ENCODE measurements at places on chromosomes 1 and 21.

GRCh38 chr21:36478207-36478701 is 1.7 kb downstream of the CLDN14 start:
- H3K27ac ChIP-seq = no peak overlapping the region
- no peaks in the 10 kb centered on the region for H3K27me3 ChIP-seq
- H3K4me1 ChIP-seq = no peaks in the 10 kb centered on the region
- no peak for DNase-seq
- no peaks in the 10 kb centered on the region for H3K36me3 ChIP-seq
- H3K4me3 ChIP-seq = no peak overlapping the region

DNA sequence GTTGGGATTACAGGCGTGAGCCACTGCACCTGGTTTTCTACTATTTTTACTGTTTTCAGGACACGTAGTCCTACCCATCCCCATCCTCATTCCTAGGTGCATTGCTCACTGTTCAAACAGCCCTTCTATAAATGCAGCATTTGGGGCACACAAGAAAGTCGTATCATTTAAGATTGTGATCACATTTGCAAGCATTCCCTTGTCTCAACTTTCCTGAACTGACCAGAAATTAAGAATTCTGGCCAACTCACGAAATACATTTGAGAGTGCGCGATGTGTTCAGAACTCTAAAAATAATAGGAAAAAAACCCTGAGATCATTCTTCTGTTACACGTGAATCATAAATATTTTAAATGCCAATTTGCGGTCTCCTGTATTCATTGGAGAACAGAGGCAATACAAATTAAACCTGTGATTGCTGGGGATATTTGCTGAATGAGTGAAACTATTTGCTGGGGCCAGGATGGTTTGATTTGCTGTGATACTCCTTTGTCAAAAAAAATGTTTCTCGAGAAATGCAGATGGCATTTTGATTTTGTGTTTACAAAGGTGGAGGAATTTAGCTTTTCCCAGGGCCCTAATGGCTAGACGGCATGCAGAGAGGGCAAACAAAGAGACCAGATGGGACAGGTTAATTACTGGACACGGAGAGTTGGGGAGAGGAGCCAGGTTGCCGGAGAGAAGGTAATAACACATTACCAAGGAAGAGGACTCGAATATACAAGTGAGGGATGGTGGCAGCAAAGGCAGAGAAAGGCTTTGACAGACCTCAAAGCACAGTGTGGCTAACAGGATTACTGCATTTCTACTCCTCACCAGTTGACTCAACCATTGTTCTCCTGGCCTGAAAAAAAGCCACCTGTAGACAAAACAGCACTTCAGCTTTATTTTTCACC is 38.4 kb downstream of the STPG1 start:
- no peaks in the 10 kb centered on the region for H3K27me3 ChIP-seq
- no peaks in the 10 kb centered on the region for H3K36me3 ChIP-seq
- DNase-seq = peak; percentile 84
- H3K4me3 ChIP-seq = no peak overlapping the region

GRCh38 chr1:211525101-211525676 is 33.2 kb upstream of the RD3 start:
- H3K27ac ChIP-seq = no peak overlapping the region
- DNase-seq = no peak
- no peaks in the 10 kb centered on the region for H3K27me3 ChIP-seq
- H3K4me3 ChIP-seq = no peak overlapping the region

GRCh38 chr1:202158810-202159533 is 1.4 kb downstream of the PTPN7 start:
- H3K4me1 ChIP-seq = peaks cover 3% of the 10 kb centered on the region
- H3K27ac ChIP-seq = no peak overlapping the region
- DNase-seq = peak; percentile 47
- no peak overlapping the region for H3K4me3 ChIP-seq
- H3K36me3 ChIP-seq = no peaks in the 10 kb centered on the region
- H3K27me3 ChIP-seq = no peaks in the 10 kb centered on the region

DNA sequence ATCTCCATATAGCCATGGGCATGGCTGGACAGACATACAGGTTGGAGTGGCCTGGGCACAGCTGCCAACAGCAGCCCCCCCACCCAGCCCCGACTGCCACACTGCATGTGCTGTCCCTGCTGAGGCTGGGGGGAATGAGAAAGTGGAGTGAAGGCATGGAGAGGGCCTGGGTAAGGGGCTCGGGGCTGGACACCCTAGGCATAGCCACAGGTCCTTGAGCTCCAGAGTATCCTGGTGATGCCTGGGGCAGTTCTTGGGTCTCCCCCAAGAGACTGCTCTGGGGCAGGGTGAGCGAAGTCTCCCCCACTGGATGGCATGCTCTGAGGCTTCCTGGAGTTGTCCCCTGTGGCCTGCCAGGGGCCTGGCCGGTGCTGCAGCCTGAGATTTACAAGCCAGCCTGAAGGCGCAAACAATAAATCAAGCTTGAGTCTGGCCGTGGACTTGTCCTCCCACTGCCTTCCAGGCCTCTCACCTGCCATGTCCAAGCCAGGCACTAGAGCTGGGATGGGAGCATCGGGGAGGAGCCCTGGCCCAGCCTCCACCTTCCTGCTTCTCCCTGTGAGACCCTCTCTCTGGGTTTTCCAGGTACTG is 53.6 kb downstream of the FOXO6 start:
- H3K36me3 ChIP-seq = no peaks in the 10 kb centered on the region
- no peaks in the 10 kb centered on the region for H3K4me1 ChIP-seq
- no peak overlapping the region for H3K4me3 ChIP-seq
- no peak overlapping the region for H3K27ac ChIP-seq

DNA sequence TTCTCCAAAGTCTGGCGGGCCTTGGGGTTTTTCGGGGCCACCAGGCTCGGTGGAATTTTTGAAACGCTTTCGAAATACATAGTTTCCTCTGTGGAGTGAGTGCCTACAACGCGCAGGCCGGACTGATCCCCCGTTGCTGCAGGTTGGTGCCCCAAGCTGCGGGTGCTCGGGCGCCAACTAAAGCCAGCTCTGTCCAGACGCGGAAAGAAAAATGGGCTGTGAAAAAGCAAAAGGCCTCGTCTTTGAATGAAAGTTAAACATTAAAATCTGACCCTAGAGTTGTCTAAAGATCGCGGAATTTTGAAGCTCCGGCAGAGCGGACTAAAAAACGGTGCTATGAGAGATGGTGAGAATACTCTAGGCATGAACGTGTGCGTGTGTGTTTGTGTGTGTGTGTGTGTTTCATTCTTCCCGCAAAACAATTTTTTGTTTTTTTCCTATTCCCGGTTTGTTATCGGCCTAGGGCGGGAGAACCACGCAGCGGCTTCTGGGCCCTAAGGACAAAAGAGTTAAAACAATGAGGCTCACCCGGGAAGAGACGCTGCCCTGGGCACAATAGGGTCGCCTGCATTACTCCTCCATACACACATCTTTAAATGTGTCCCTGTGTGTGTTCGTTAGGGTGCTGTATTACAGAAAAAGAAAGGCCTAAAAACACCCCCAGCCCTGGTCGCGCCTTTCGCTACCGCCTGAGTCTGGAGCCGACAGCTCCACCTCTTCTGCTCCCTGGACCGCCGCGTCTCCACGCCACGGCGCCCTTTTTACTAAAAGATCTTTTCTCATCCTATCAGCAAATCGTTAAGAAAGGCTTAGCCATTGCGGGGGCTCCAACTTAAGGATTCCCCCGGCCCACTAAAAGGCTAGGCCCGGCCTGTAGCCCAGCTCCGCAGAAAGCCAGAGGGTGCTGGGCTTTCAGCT is 3.2 kb downstream of the TBX15 start:
- no peak overlapping the region for H3K27ac ChIP-seq
- no peaks in the 10 kb centered on the region for H3K36me3 ChIP-seq
- peak overlapping the region; percentile 53 for H3K4me3 ChIP-seq
- DNase-seq = peak; percentile 40

DNA sequence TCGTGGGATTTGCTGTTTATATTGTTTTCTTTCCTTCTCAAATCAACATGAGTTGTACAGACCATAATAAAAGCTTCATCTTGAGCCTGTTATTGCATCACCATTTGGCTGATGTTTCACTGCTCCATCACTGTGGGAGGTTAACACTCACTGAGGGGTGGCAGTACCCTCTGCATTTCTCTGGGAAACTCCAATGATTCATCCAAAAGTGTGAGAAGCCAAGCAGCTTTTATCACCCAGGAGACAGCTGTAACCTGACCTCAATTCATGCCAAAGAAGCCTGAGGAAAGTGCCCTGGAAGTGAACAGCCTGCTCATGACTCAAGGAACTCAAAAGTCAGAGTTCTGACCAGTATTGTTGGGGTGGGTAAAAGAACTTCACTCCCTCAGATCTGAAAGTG is 84.1 kb downstream of the GPR88 start:
- no peaks in the 10 kb centered on the region for H3K27me3 ChIP-seq
- no peaks in the 10 kb centered on the region for H3K4me1 ChIP-seq
- DNase-seq = peak; percentile 16
- no peaks in the 10 kb centered on the region for H3K36me3 ChIP-seq

- no peaks in the 10 kb centered on the region for H3K27me3 ChIP-seq
- H3K4me3 ChIP-seq = no peak overlapping the region
- H3K36me3 ChIP-seq = no peaks in the 10 kb centered on the region
- no peaks in the 10 kb centered on the region for H3K4me1 ChIP-seq
Observed at GRCh38 chr1:194830387-194830786, 1644.0 kb upstream of the B3GALT2 start.

DNA sequence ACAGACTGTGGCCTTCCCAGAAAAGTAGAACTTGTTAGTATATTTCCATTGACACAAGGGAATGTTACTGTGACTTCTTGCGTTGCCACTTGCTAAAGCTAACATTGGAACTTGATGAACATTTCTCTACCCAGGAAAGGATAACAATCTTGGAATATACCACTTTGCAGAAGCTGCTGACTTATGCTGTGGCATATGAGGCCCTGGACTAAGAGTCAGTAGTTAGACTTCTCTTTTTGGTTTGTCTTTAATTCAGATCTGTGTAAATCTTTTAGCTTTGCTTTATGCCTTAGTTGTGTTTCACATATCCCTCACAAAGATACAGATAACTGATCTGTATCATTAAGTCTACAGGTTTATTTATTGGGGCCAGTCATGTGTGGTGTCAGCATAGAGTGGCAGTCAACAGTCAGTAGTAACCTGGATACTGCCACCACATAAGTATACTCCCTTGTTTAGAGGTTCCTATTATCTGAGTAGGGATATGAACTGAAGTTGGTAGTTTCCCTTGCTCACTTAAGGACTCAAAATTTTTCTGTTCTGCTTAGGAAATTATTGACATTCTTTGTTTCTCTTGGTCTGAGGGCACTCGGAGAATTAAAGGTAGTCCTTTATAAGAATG is 14.7 kb downstream of the RNF2 start:
- DNase-seq = no peak
- no peaks in the 10 kb centered on the region for H3K27me3 ChIP-seq
- no peak overlapping the region for H3K4me3 ChIP-seq
- H3K4me1 ChIP-seq = peaks cover 28% of the 10 kb centered on the region
- H3K36me3 ChIP-seq = no peaks in the 10 kb centered on the region

GRCh38 chr1:5814046-5814619 is 178.1 kb downstream of the NPHP4 start:
- no peak overlapping the region for H3K27ac ChIP-seq
- H3K36me3 ChIP-seq = peaks cover 4% of the 10 kb centered on the region

DNA sequence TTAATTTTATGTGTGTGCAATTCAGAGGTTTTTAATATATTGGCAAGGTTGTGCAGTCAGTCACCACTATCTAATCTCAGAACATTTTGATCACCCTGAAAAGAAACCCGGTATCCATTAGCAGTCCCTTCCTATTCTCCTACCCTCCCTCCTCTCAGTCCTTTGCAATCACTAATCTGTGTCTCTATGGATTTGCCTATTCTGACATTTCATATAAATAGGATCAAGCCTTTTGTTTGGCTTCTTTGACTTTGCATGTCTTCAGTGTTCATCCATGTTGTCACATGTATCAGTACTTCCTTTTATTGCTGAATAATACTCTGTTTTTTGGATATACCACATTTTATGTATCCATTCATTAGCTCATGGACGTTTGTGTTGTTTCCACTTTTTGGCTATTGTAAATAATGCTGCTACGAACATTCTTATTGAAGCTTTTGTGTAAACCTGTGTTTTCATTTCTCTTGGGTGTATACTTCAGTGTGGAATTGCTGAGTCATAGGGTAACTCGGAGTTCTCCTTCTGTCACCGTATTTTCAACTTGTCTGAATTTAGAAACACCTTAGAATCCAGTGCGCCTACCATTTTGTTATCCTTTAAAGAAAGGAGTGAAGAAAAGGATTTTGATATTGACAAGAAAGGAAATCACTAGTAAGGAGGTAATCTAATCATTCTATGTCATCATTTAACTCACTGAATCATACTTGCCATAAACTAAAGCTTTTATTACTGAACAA is 3.4 kb downstream of the CEP85 start:
- no peak overlapping the region for H3K27ac ChIP-seq
- DNase-seq = no peak
- H3K27me3 ChIP-seq = peaks cover 6% of the 10 kb centered on the region
- peaks cover 3% of the 10 kb centered on the region for H3K36me3 ChIP-seq

DNA sequence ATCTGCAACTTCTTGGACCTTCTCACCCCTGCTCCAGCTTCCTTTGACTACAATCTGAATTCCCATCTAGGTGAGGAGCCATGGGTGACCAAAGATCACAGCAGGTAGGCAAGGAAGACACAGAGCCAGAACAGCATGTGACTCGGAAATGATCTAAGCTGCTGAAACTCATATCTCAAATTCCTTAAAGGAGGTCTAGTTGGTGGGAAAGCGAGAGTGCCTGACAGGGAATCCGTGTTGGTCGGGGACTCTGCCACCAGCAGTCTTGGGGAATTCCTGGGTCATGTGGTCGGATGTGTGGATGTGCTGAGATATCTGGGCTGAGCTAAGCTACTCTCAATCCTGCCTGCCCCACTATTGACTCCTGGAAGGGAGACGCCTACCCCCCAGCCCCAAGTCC is 3.2 kb upstream of the NUAK2 start:
- peaks cover 7% of the 10 kb centered on the region for H3K27me3 ChIP-seq
- H3K36me3 ChIP-seq = no peaks in the 10 kb centered on the region
- peak overlapping the region; percentile 35 for H3K27ac ChIP-seq
- H3K4me3 ChIP-seq = no peak overlapping the region
- DNase-seq = peak; percentile 52

- peaks cover 43% of the 10 kb centered on the region for H3K4me1 ChIP-seq
- peak overlapping the region; percentile 94 for H3K27ac ChIP-seq
- peaks cover 73% of the 10 kb centered on the region for H3K36me3 ChIP-seq
- DNase-seq = peak; percentile 83
Observed at GRCh38 chr1:8873506-8874229, 4.8 kb downstream of the ENO1 start.

DNA sequence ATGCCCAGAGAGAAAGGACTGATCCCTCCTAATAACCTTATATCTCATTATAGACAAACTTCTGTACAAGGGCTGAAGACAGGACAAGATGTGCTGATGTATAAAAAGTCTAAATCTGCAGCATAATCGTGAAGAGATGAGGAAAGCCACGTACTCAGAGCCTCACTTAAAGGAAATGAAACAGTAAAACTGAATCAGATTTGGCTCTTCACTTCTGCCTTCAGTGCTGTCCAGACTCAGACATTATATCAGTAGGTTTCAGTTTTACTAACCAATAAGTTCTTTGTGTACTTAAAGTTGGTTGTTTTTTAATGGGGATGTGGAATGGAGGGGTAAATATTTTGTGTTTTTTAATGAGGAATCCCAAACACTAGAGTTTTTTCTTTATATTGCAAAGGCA is 45.3 kb upstream of the RGS1 start:
- H3K36me3 ChIP-seq = no peaks in the 10 kb centered on the region
- DNase-seq = no peak
- no peak overlapping the region for H3K27ac ChIP-seq
- peaks cover 4% of the 10 kb centered on the region for H3K4me1 ChIP-seq
- no peaks in the 10 kb centered on the region for H3K27me3 ChIP-seq
- H3K4me3 ChIP-seq = no peak overlapping the region

GRCh38 chr1:56106531-56107274 is 472.7 kb downstream of the PLPP3 start:
- no peak overlapping the region for H3K4me3 ChIP-seq
- H3K27ac ChIP-seq = no peak overlapping the region
- DNase-seq = no peak
- no peaks in the 10 kb centered on the region for H3K27me3 ChIP-seq

- H3K4me3 ChIP-seq = no peak overlapping the region
- H3K27ac ChIP-seq = no peak overlapping the region
- no peak for DNase-seq
- peaks cover 10% of the 10 kb centered on the region for H3K4me1 ChIP-seq
Observed at GRCh38 chr1:23210963-23211362, 6.3 kb downstream of the HTR1D start.
